ENCODE measurements at places on chromosomes 3 and 15. TPM values are rescaled to one million over a fixed set of nuclear protein-coding genes. Genes with fewer than 3 reads are reported as not detected.

DNA sequence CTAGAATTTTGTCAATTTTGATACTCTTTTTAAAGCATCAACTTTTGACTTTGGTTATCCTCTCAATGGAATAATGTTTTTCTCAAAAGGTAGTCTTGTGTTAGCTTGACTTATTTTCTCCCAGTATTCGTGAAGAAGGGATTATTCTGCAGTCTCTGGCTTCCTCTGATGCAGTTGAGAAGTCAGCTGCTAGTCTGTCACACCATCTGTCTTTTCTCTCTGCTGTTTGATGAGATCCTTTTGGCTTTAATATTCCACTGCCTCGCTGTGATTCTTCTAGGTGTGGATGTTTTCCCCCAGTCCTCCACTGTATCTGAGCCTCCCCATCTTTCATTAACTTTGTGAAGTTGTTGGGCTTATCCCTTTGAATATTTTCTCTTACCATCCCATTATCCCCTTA lies 141.0 kb downstream of the WDR72 start:
- no peak for DNase-seq

Gene COL6A5
- total RNA-seq: not detected

GRCh38 chr3:183300996-183301562 lies 48.0 kb downstream of the B3GNT5 start:
- no peak for DNase-seq

GRCh38 chr3:45226206-45226915 lies at the start of gene TMEM158:
Gene TMEM158 (minus strand): TSS chr3:45226287. CDS start chr3:45226027, 260 bp downstream.
- DNase-seq: peak; percentile 93

Gene SMCO1
- not detected for total RNA-seq

Gene ITIH1
- not detected for total RNA-seq

Gene ARHGEF3
- 17.0 TPM for total RNA-seq

GRCh38 chr3:125185805-125186204 lies 26.7 kb downstream of the SLC12A8 start:
- no peak for DNase-seq

Gene ABHD17C
- total RNA-seq: 5.0 TPM

DNA sequence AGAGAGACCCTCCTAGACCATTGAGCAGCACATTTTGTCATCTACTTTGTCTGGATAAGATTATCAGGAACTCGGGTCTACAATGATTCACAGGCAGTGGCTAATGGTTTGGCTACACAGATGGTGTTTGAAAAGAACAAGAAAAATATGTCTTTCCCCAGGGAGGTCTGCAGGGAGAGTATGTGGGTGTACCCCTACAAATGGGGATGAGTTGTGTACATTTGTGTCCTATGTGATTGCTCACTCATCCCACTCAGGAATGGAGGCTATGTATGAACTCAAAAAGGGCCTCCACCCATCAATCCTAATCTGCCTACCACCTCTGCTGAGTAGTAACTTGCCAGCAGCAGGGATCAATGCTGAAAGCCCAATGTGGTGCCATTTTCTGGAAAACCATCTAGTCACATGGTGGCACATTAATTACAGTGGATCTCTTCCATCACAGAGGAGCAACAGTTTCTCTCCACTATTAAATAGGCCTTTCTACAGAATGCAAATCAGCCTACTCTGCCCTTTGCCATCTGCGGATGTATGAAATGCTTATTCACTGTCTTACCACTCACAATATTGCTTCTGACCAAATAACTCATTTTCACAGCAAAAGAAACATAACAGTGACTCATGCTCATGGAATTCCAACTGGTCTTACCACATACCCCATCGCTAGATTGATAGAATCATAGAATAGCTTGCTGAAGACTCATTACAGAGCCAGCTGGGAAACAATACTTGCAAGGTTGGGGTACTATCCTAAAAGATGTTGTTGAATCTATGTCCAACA lies 48.3 kb upstream of the TRIM42 start:
- no peak for DNase-seq

DNA sequence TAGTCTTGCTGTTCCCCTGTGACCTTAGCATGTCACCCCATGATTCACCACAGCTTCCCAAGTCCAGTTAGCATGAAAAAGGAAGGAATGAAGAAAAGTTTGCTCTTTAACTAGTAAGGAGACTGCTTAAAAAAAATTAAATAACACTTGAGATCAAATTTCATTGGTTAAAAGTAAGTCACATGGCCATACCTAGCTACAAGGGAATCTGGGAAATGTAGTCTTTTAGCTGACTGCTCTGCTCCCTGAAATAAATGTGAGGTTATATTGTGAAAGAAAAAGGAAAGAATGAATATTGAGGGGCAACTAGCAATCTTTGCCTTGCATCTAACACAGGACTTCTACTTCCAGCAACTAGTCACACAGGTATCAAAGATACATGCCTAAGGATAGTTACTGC lies 84.7 kb upstream of the LRRN1 start:
- no peak for DNase-seq

GRCh38 chr3:185645596-185646381 lies 59.7 kb downstream of the SENP2 start:
- DNase-seq: peak; percentile 74

GRCh38 chr3:137012097-137012501 lies 54.3 kb downstream of the IL20RB start:
- DNase-seq: no peak

GRCh38 chr15:25394898-25395297 lies 43.9 kb downstream of the UBE3A start:
- no peak for DNase-seq

DNA sequence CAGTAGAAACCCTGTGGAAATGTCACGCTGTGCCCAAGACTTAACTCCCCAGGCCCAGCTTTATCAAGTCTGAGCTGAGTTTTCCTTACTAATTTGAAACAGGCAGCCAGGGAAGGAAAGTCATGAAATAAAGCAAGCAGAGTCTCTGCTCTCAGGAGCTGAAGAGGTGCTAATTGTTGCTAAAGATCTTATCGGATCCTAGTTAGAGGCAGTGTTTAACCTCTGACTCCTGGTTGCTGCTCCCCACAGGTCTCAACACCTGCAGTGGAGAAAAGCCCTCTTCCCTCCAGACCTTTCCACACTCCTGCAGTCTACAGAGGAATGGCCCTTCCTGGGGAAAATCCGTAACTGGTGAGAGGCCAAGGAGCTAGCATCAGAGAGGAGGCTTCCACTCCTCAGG lies 628.2 kb downstream of the NTRK3 start:
- no peak for DNase-seq

- no peak for DNase-seq
Observed at GRCh38 chr3:30605005-30605404, 1.4 kb upstream of the TGFBR2 start.

Gene THBS1
- total RNA-seq: 4,139 TPM

- DNase-seq: no peak
Observed at GRCh38 chr3:52041118-52041731, 15.1 kb downstream of the DUSP7 start.

DNA sequence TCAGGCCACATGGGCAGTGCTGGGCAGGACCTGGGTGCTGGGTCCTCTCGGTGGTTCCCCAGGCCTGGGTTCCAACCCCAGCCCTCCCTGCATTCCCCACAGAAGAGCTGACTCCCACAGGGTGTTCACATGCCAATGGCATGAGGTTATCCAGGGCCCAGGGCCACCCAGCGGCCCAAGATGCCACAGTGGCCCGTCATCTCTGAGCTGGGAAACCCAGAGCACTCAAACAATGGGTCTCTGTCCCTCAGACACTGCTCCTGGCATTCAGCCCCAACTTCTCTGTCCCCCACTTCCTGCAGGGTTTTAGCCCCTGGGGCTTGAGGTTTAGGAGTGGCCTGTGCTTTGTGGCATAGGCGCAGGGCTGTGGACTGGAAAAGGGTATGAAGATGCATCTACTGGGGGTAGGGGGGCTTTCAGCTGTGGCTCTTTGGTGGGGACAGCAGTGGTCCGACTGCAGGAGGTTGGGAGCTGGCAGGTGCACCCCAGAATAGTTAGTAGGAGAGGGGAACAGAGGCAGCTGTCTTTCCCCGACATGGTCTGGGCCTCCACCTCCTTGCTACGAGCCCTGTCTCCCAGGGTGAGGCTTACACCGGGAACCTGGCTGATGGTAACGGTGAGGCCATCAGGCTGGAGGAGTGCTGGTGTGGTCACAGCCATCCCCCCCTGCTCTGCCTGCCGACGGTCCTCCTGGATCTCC lies 1.7 kb downstream of the CCDC9B start:
- DNase-seq: no peak

Measured in mesenteric fat pad (tissue), 1 donor.